Ureter (tissue), 1 donor: ENCODE measurements at places on chromosomes 7 and 10.

DNA sequence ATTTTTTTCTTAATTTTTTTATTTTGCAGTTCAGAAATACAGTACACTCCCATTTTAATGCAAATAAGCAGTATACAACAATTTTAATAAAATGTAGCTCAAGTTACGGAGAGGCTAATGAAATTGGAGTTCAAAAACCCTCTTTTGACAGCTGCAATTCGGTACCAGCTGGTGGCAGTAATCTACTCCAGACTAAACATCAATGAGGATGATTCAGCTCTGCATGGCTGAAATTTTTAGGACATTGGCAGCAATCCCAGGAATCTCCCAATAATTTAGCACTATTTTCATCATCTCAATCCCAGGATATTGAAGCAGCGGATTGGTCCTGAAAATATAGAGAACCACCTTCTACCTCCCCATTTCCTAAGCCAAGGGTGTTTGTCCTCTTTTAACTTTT, 278.8 kb downstream of the CACNA2D1 start:
- no peak for DNase-seq

GRCh38 chr10:35563261-35563891, 41.8 kb upstream of the GJD4 start:
- no peak for DNase-seq

- no peak for DNase-seq
Measured at GRCh38 chr10:125116652-125117310, 43.6 kb downstream of the CTBP2 start.

DNA sequence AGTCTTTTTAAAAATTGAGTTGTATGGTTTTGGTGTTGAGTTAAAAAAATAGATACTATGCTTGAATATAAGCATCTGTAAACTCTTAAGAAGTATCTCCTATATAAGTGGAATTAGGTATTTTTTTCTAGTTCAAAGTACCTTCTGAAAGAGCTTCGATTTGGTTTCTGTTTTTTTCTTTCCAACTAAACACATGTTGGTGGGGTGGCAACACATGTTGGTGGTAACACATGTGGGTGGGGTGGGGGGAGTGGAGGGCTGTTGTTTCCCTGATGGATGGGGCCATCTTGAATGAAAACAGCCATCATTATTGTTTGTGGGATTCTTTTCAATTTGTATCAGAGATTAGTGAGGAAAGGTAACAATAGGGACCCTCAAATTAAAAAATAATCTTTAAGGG, 178.9 kb downstream of the STK31 start:
- DNase-seq: no peak

DNA sequence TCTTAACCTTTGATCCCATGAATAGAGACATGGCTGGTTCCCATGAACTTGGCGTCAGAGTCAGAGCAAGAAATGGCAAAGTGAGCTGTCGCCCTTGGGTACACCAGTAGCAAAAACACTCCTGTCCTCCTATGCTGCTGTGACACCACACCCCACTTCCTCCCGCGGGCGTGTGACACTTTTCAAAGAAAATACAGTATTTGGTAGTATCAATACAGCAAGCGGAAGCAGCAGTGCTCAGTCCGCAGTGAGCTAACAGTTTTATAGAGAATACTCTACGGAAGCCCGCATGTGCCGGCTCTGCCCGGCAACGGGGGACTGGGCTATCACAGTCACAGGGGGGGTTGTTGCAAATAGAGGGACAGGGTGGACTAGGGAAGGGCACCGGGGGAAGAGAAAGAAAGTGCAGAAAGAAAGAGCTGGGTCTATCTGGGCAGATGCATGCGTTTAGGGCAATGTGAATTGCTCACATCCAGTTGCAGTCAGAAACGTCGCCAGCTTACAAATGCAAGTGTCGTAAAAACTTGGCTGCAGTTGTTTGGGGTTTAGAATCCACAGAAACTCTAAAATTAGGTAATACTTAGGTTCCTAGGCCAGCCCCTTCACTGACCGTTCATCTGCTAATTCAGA, 49.8 kb downstream of the PRKCQ start:
- no peak for DNase-seq

- DNase-seq: no peak
Measured at GRCh38 chr7:137583172-137583571, 239.6 kb upstream of the PTN start.

DNA sequence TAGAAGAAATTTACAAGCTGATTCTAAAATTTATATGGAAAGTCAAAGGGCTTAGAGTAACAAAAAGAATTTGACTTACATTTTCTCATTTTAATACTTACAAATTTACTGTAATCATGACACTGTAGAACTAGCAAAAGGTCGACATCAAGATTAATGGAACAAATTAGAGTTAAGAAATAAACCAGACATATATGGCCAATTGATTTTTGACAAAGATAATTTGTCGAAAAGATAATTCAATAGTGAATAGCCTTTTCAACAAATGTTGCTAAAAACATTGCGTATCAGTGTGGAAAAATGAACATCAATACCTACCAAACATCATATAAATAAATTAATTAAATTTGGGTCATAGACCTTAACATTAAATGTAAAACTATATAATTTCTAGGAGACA, 955.5 kb upstream of the AUTS2 start:
- DNase-seq: no peak

DNA sequence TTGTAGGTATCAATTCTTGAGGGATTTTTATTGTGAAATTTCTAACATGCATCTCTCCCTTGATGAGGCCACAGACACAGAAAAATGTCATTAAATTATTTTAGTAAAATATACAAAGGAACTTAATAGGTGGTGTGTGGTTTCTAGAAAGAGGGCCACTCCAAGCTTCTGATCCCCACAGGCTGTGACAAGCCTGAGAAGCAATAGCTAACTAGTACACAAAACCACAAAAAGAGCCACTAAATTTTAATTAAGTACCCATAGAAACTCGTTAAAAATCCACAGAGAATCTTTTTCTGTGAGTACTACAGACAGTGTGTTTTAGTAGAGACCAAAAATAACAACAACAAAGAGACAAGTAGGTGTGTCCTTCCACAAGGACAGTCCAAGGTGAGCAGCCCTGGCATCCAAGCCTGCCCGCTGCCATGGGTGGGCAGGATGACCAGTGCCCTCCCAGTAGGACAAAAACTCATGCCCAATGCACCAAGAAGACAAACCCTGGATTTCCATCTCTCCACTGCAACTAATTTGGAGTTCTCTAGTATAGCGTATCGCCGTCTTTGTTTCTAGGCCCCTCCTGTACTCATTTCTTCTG, 81.0 kb downstream of the RNF216 start:
- DNase-seq: no peak

DNA sequence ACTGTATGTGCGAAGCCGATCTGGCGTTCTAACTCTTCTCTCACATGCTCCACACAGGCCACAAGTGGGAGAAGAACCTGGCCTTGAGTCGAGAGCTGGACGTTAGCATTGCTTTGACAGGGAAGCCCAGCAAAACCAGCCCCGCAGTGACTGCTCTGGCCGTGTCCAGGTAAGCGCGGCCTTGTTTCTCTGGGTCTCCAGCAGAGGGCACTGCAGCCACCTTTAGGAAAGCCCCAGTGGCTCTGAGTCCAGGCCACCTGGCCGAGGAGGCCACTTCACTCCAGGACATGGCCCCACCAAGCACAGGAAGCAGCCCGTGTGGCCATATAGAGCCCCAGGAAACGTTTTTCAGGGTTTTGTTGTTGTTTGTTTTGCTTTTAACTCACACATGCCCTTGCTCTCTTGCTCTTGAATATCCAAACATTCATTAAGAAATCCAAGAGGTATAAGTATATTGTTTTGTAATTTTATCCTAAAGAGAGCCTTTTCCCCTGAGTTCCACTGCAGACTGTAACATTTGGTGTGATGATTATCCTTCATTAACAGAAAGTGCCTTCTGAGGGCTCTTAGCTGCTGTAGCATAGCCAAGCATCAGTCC, 41.8 kb upstream of the LRRC18 start:
- DNase-seq: peak; percentile 64

DNA sequence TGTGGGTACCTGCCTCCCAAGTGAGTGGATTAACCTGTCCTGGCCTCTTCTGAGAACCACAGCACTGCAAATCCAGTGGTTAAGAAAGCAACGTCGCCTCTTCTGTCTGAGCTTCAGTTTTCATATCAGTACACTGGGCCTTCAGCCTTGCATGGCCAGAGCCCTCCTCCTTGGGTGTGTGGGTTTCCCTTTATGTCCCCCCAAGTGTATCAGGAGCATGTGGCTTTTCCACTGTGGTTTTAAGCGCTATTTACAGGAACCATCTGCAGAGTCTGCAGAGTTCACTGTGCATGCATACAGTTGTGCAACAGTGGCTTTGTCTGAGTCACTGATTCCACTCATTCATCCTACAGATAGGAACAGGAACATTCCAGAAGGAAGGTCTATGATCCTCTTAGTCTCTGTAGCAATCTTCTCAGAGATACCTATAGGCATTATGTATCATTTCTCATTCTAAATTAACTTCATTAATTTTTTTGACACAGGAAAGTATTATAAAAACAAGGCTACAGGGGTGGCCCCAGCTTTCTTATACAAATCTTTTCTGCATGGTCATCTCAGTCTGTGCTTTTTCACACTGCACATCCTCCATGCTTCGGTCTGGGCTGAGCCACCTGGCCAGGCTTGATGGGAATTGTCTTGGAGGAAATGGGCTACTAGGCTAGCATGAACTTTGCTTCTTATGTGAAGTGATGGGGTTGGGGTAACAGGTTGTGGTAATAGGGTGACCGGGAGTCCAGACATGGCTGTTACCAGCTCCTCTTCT, 17.1 kb downstream of the MBL2 start:
- DNase-seq: no peak

- no peak for DNase-seq
Measured at GRCh38 chr7:875051-875450, 1.3 kb upstream of the GET4 start.

DNA sequence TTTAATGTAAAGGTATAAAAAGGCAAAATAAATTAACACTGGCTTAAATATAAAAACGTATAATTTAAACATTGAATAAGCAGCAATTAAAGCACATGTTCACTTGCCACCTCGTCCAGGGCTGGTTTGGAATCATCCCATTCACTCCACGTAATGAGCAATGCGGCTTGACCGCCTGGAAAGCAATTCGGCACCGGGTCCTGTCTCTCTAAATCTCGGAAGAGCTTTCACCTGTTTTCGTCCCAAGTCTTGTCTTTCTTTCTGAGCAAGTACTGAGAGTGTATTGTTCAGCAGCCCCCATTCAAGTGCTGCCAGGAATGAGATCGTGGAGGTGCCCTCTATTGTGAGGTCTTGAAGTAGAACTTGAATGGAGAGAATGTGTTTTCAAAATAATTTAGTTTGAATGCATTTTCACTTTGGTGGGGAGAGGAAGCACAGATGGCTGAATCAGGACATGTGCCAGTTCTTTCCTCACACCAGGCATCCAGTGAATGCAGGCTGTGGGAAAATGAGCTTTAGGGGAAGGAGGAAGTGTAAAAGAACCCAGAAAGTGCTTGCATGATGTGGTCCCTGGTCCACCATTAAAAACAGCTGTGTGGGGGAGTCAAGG, 515.2 kb downstream of the REEP3 start:
- no peak for DNase-seq

DNA sequence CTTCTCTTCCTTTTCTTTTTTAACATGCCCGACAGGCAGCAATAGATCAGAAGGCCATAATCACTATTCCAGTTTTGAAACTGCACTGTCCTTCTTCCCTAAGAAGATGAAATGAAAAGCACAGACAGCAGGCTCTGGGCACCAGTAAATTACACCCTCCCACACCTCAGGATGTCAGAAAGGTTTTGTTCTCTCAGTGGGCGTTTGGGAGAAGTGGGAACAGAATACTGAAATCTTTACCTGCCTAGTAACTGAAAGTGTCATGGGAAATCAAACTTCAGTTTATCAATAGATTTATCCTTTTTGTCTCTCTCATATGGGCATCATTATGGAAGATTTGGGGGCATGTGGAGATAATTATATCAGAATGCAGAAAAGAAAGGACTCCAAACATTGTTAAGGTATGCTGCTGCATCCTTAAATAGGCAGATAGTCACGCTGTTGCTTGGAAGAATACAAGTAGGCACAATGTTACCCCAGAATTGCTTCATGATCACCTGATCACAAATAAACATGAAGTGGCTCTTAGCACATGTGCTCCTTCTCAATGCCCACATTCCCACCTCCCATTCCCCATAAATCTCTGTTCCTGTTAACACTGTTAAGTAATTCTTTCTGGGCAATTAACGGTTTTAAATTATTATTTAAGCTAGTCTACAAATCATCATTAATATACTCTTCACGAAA, 113.3 kb downstream of the DOCK4 start:
- DNase-seq: no peak

- no peak for DNase-seq
Measured at GRCh38 chr10:122632576-122632975, 67.1 kb downstream of the C10orf120 start.

- no peak for DNase-seq
Measured at GRCh38 chr7:22143491-22143890, 197.8 kb upstream of the CDCA7L start.

GRCh38 chr7:40311307-40311706, 176.5 kb downstream of the SUGCT start:
- no peak for DNase-seq

DNA sequence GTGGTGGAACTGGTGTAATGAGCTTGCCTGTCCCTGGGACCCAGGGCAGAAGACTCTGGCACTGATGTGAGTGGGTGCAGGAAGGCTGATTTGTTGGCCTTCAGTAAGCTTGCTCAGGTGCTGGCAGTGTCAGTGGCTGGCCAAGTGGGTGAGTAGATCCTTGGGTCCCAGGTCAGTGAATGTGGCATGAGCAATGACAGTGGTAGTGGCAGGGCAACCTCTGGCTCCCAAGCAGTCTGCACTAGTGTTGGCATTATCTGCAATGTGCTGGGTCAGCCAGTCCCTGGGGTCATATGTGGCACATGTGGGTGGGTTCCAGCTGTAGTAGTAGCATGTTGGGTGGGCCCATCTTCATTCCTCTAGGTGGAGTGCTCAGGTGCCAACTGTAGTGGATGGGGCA, 640.9 kb upstream of the GRM3 start:
- DNase-seq: no peak

- DNase-seq: no peak
Measured at GRCh38 chr7:111103678-111104274, 12.8 kb downstream of the LRRN3 start.

GRCh38 chr7:88395715-88396114, 89.0 kb upstream of the STEAP4 start:
- no peak for DNase-seq
